ENCODE measurements at places on chromosomes 11 and 22.

- DNase-seq: no peak
These were observed 223.4 kb upstream of the ZBED5 start for GRCh38 chr11:11081288-11081687.

DNA sequence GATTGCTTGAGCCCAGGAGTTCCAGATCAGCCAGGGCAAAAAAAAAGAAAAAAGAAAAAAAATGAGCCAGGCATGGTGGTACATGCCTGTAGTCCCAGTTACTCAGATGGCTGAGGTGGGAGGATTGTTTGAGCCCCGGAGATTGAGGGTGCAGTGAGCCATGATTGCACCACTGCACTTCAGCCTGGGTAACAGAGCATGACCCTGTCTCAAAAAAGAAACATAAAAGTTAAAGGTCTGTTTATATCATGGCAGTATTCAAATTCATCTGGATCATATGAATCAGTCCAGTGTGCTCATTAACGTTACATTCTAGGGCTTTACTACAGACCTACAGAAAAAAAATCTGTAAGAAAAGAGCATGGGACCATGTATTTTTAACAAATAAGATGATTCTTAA lies 13.9 kb downstream of the HSD17B12 start:
- DNase-seq: no peak

DNA sequence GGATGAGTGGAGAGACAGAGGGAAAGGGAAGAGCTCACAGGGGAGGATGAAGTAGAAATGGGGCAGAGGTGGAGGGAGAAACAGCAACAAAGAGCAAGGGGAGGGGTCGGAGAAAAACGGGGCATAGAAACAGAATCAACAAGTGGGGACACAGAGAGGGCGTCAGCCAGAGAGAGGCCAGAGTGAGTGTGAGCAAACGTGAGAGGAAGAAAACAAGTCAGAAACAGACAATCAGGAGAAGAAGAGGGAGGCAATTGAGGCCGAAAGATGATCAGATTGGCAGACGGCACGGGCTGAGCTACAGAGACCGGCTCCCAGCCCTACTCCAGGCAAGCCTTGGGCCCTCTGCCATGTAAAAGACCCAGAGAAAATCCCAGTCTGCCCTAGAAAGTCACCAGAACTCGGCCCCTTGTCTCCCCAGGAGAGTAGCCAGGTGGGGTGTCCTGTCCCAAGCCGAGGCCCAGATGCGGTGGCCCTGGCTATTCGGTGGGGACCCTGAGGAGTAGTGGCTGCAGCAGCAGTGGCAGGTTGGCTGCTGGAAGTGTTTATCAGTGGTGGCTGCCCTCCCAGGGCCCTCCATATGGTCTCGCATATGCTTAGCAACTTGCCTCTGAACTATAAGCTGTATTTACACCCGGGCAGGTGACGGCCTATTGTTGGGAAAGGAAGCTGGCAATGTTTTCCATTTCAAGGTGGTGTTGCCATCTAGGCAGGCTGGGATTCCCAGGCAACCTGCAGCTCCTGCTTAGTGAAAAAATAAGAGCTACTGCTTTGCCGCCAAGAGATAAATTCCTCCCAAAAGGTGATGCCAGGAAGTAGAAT lies 14.8 kb upstream of the TSPAN18 start:
- DNase-seq: no peak

DNA sequence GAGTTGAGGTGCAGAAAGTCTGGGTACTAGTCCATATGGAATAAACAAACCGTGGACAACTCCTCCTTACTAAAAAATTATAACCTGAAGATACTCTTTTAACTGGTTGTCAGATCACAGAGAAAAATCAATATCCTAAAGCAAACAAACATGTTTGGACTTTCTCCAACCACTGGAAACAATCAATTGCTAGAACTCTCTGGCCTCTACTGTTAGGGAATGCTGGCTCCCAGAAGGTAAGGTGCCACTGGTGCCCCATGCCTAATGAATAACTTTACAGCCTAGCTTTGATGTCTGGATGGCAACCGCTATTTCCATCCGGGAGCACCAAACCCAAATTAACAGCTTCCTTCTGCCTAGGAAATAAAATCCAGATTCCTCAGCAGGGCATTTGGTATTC lies 74.5 kb downstream of the AMBRA1 start:
- DNase-seq: no peak

GRCh38 chr22:30720263-30720837 lies 25.7 kb downstream of the OSBP2 start:
- no peak for DNase-seq

DNA sequence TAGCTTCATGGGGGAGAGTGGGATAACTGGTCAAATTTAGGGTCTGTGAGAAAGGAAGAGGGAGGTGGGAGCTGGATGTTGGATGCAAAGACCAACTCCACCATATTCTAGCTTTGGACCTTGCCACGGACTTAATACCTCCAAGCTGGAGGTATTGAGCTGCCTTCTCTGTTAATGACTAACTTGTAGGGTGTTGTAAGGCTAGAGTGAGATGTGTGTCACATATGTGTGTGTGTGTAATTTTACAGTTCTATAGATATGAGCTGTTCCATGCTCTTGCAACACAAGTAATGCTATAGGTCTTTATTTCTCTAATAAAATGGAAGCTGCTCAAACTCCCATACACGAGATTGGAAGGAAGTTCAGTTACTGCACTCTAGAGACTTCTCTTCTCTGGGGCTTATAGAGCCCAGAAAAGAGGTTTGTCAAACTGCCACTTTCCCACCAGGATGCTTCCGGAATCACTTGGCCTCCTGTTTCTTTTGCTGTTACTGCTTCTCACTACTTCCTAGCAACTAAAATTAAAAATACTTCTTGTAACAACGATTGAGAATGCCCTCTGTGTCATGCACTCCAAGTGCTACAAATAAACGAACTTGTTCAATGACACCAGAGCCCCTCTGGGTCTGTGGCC lies 16.0 kb upstream of the FJX1 start:
- no peak for DNase-seq

- no peak for DNase-seq
These were observed 111.8 kb downstream of the HIPK3 start for GRCh38 chr11:33368931-33369330.

GRCh38 chr22:50101870-50102565 lies 12.2 kb downstream of the MOV10L1 start:
- no peak for DNase-seq

Data from stimulated activated naive CD4-positive, alpha-beta T cell treated with Interleukin-2 at 50 U/mL for 16 hours (primary cell).